ENCODE measurements at places on chromosomes 7 and 10.

DNA sequence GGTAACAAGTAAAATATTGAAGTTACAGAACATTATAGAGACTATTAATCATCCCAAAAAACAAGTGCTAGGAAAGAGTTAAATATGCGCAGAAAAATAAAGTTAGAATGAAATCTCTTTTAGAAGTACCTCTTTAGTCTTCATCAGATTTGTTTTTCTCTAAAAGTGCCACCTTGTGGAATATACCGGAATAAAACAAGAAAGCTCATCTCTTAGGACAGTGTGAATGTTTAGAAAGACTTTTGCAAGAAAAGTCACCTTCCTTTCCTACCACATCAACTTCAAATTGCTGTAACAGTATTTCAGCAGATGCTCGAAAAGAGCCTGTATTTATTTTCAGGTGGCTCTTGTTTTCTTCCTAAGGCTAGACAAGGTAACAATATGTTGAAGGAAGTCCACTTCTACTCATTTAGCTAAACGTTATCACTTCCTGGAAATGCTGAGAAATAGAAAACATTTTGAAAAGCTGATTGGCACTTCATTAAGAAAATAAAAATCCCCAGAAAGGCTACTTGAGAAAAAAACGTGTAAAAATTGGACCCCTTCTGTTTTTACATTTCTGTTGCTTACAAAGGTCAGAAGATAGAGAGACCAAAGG is 19.8 kb upstream of the FAM133B start:
- no peak for DNase-seq

GRCh38 chr7:36490419-36490830 is 100.8 kb downstream of the ANLN start:
- DNase-seq: no peak

DNA sequence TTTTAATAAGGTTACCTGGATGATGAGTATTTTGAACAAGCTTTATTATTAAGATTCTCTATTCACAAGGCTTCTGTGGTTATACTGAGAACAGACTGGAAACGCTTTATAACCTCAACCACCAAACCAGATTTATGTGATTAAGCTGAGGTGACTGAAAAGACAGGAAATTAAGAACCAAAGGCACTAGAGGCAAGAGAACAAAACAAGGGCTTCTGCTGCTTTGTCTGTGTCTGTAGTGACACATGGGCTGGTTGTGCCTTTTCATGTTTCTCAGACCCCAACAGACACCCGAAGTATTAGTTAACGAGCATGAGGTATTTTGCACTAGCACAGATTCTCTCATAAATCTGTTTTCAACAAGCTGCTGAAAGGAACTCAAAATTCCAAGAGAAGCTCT is 64.4 kb downstream of the RAPGEF5 start:
- no peak for DNase-seq

- DNase-seq: no peak
Observed at GRCh38 chr7:27250557-27251070, 8.0 kb downstream of the EVX1 start.

GRCh38 chr7:128303643-128304042 is 40.1 kb downstream of the RBM28 start:
- no peak for DNase-seq

GRCh38 chr7:79610313-79610712 is 156.8 kb upstream of the MAGI2 start:
- DNase-seq: no peak

- no peak for DNase-seq
Observed at GRCh38 chr7:27940341-27940740, 200.4 kb downstream of the TAX1BP1 start.
